ENCODE measurements at places on chromosomes 16 and 17. TPM values are rescaled to one million over a fixed set of nuclear protein-coding genes. Genes with fewer than 3 reads are reported as not detected.

Gene CHST4
- not detected for total RNA-seq

Gene SLC5A10
- not detected for total RNA-seq

Gene TNFSF13
- 1.4 TPM for total RNA-seq

Gene DGKE
- total RNA-seq: 7.4 TPM
